Pericardium fibroblast (primary cell): ENCODE measurements at places on chromosomes 3 and 15. TPM values are rescaled to one million over a fixed set of nuclear protein-coding genes. Genes with fewer than 3 reads are reported as not detected.

Gene GOLGA8K
- total RNA-seq: not detected in 2 replicates

Gene SLC7A14
- total RNA-seq: 0.60 and 2.8 TPM in 2 replicates

Gene ZIC1
- 0.43 TPM in 1 of 2 replicates, not detected in the other for total RNA-seq

Gene PLAAT1
- total RNA-seq: 0.23 and 0.51 TPM in 2 replicates

Gene CRTAP
- total RNA-seq: 420 and 609 TPM in 2 replicates

Gene ADAMTS17
- 1.5 and 2.1 TPM in 2 replicates for total RNA-seq

Gene ENTPD3
- not detected in 2 replicates for total RNA-seq

Gene ACTC1
- 0.12 and 70.4 TPM in 2 replicates for total RNA-seq

Gene SAMMSON
- not detected in 2 replicates for total RNA-seq

Gene DUOX1
- not detected in 2 replicates for total RNA-seq

Gene SLC2A2
- not detected in 2 replicates for total RNA-seq

Gene SLC22A14
- total RNA-seq: not detected in 2 replicates

Gene VGLL4
- 41.0 and 41.8 TPM in 2 replicates for total RNA-seq

Gene TLR9
- total RNA-seq: under 0.01 TPM in 1 of 2 replicates, not detected in the other

Gene ITIH1
- total RNA-seq: not detected in 2 replicates

Gene B3GNT5
- total RNA-seq: 5.8 and 6.8 TPM in 2 replicates

Gene DAZL
- total RNA-seq: not detected in 2 replicates

Gene CD276
- total RNA-seq: 127 and 140 TPM in 2 replicates

Gene KLHL40
- total RNA-seq: 0.17 TPM in 1 of 2 replicates, not detected in the other

Gene OIP5
- total RNA-seq: 0.58 TPM in 1 of 2 replicates, not detected in the other

Gene CLASP2
- 12.1 and 14.0 TPM in 2 replicates for total RNA-seq

Gene MESP1
- 0.23 and 0.26 TPM in 2 replicates for total RNA-seq

Gene PGBD4
- 0.77 and 0.82 TPM in 2 replicates for total RNA-seq

Gene CLEC3B
- total RNA-seq: 103 and 119 TPM in 2 replicates

Gene CERS3
- not detected in 2 replicates for total RNA-seq

Gene TAGLN3
- total RNA-seq: 0.34 TPM in 1 of 2 replicates, not detected in the other

Gene APOD
- 21.1 and 33.1 TPM in 2 replicates for total RNA-seq

Gene CHRNA7
- total RNA-seq: not detected in 2 replicates

Gene HRG
- not detected in 2 replicates for total RNA-seq

Gene SCN5A
- total RNA-seq: 0.35 and 0.51 TPM in 2 replicates

Gene ZNF660
- 1.3 and 1.9 TPM in 2 replicates for total RNA-seq

Gene LTK
- not detected in 2 replicates for total RNA-seq

Gene TPRG1
- 0.47 and 1.4 TPM in 2 replicates for total RNA-seq

Gene NEDD4
- 12.8 and 18.9 TPM in 2 replicates for total RNA-seq

Gene GOLGA6L10
- total RNA-seq: 0.23 TPM in 1 of 2 replicates, not detected in the other

Gene CHDH
- total RNA-seq: under 0.01 and 0.17 TPM in 2 replicates

Gene GPR62
- total RNA-seq: 0.17 TPM in 1 of 2 replicates, not detected in the other

Gene THAP10
- 2.2 and 2.5 TPM in 2 replicates for total RNA-seq

Gene DPPA2
- not detected in 2 replicates for total RNA-seq

Gene GADL1
- not detected in 2 replicates for total RNA-seq

Gene GPR149
- not detected in 2 replicates for total RNA-seq

Gene NMNAT3
- total RNA-seq: 0.93 and 1.0 TPM in 2 replicates

Gene SLC15A2
- total RNA-seq: under 0.01 and 1.2 TPM in 2 replicates

Gene CKMT1A
- not detected in 2 replicates for total RNA-seq

Gene NR2E3
- total RNA-seq: 0.12 TPM in 1 of 2 replicates, not detected in the other
